NCI-H2029 (cell line): ENCODE measurements at places on chromosomes 12 and 14.

GRCh38 chr12:111469401-111469800 is 63.7 kb downstream of the SH2B3 start:
- no peak for DNase-seq

GRCh38 chr12:53251477-53252348 is 16.4 kb upstream of the ESPL1 start:
- DNase-seq = peak; percentile 76

GRCh38 chr12:57166971-57167371 is 19.6 kb upstream of the LRP1-AS start:
- no peak for DNase-seq

DNA sequence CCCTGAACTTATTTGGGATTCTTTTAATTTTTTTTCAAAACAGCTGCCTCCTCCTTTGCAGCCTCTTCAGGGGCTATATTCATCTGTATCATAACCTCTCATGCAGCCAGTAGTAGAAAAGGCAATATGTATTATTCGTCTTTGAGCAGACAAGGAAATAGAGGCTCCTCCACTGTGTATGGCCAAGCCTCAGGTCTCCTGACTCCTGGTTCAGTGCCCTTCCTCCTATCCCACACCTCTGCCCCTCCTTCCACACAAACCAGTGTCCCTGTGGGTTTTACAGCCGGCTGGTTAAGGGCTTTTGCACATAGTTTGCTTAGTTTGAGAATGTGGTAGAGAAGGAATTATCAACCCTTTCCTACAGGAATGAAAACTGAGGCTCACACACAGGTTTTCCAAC is 8.8 kb upstream of the ACVRL1 start:
- DNase-seq = no peak

DNA sequence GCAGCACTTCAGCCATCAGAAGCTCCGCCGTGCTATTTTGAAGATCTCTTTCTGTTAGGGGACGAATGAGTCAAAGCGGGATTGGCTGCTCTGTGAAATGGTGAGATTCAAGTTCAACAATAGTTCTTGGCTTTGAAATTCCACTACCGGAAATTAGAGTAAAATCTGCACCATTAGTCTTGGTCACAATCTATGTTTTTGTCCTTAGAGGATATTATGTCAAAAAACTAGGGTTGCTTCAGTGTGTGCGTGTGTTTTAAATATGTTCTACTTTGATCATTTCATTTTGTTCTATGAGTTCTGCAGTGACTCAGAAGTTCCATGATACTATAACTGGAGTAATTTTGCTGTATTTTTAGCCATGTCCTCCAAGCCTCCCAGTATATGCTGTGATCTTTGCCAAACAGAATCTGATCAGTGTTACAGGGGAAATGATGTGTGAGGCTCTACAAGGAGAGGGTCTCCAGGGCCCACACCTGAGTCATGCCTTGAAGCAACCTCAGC is 22.6 kb downstream of the GPHB5 start:
- DNase-seq = no peak

GRCh38 chr14:100649173-100649519 is 61.9 kb upstream of the BEGAIN start:
- DNase-seq = no peak

- DNase-seq = peak; percentile 6
These were observed 9.7 kb downstream of the SLC25A47 start for GRCh38 chr14:100332797-100333196.

DNA sequence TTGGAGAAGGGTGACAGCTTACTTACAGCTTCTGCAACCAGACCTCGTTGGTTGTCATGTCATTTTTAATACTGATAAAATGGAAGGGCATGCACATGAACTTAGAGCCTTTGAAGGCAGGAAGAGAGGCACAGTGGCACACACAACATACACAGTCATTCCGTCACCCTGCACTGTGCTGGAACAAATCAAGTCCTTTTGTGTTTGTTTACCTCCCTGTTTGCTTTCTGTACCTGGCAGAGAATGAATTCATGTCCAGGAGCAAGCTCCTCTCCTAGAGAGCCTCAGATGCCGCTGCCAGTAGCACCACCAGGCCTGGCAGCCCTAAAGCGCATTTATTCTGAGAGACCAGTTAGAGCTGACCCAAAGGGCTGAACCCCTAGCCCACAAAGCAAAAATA is 460.3 kb downstream of the EGLN3 start:
- peak; percentile 85 for DNase-seq

DNA sequence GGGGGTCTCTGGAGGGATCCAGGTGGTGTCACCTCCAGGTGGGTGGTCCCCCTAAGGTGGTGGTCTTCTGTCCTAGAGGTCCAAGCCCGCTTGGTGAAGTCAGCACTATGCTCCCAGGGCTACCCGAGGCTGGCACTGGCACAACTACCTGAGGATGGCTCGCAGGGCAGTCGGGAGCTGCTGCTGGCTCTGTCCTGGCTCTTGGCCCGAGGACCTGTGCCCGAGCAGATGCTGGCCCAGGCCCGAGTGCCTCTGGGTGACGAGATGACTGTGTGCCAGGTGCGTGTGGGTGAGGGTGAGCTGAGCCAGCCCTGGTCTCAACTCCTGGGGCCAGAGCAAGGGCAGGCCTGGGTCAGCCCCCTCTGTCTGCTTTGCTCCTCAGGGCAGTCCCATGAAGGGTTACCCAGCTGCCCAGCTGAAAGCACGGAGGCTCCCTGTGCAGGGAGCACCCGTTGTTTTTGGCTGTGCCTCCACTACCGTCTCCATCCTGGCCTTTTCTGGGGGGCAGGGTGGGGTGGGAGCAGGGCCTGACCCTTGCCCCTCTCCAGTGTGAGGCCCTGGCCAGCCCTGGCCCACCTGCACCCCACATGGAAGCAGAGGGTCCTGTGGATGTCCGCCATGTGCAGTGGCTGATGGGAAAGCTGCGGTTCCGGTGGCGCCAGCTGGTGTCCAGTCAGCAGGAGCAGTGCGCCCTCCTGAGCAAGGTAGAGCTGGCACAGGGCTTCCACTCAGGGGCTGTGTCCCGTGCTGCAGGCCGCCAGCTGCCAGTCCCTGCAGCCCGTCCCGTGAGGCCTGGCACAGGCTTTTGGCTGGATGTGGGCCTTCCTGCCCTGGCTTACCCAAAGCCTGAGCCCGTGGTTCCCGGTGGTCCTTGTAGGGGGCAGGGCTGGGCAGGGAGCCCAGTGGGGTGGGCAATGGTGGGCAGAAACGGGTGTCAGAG is 1.3 kb downstream of the TEDC1 start:
- no peak for DNase-seq

GRCh38 chr14:92154283-92154942 is 32.6 kb downstream of the CPSF2 start:
- DNase-seq = no peak

DNA sequence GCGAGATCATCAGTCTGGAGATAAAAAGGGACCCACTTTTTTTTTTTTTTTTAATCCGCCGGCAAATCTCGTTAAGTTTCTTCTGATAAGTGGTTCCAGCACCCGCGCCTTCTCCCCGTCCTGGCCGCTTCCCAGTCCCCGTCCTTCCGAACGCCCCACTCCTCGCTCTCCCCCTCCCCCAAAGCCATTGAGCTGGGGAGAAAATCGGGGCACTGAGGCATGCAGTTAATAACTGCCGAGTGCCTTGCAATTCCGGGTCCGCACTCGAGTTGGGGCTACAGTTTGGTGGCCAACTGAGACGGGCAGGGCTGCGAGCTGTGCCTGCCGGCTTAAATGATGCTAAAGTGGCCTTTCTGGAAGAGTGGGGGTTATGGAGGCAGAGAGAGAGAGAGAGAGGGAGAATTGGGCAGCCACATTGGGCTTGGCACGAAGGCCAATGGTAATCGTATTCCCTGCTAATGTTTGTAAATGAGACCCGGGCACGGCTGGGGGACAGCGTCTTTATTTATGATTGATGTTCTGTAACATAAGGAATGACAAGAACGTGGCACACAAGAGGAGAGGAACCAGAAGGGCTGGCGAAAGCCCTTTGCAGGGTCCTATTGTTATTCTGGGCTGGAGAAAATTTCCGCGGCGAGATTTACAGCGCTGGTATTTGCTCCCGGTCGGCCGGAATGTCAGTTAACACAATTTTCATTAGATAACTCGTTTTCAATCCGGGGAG is 115.4 kb upstream of the MYL2 start:
- DNase-seq = no peak

DNA sequence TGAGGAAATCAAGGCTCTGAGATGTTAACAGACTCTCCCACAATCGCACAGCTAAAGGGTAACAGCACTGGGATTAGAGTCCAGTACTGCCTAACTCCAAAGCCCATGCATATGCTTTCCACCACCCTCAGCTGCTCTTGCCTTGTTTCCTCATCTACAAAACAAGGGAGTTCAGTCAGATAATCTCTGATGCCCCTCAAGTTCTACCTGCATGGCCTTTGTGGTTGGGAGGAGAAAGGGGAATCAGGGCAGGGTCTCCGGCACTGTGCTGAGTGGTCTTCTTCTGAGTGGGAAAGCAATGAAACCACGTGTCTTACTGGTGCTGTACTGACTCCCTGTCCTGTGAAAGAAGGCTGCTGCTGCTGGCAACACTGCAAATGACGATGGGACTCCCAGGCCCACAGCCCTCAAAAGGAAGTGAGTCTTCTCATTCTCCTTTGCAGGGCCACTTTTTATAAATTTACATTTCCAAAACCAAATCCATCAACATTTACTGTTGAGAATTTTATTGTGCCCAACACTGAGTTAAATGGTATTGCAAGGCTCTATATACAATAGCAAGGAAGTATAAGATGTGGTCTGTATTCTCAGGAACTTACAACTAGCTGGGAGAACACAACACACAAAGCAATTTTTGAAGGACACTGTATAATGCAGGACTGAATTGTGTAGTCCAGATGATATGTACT is 19.7 kb upstream of the DUSP16 start:
- no peak for DNase-seq

- DNase-seq = peak; percentile 11
These were observed 22.8 kb upstream of the MMP17 start for GRCh38 chr12:131805421-131805820.

DNA sequence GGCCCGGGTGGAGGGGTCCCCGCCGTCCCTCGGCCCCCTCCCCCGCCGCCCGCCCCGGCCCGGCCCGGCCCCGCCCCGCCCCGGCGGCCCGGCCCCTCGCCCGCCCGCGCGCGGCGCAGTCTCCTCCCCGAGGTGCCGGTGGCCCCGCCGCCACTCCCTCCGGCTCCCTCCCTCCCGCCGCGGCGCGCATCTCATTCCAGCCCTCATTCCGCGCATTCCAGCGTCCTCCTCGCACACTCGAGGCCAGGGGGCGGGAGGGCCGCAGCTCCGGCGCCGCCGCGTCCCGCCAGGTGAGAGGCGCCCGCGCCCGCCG is at the start of gene TEAD4:
TEAD4 (plus strand) TSS at position 206 of the 313 bp plus-strand sequence.
- DNase-seq = peak; percentile 50

- no peak for DNase-seq
These were observed 64.1 kb downstream of the ANO4 start for GRCh38 chr12:100858656-100859055.

- no peak for DNase-seq
These were observed 189.0 kb downstream of the AACS start for GRCh38 chr12:125254236-125254635.

GRCh38 chr14:24388474-24389179 is 10.2 kb upstream of the NYNRIN start:
- DNase-seq = no peak

- no peak for DNase-seq
These were observed 76.2 kb downstream of the PDZRN4 start for GRCh38 chr12:41264281-41264680.

DNA sequence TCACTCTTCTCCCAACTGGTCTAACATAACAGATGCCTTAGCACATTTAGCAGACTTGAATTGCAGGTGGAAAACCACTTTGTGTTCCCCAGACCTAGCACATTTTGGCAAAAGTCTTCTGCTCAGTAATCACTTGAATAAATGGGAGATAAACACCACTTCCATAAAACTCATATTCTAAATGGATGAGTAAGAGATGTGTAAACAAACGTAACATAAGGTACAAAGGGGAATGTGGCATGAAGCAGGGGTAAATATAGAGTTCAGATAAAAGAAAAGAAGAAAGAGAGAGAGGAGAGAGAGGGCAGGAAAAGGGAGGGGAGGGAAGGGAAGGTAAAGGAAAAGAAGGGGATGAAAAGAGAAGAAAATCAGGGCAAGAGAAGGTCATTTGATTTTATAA is 17.0 kb upstream of the KERA start:
- peak; percentile 9 for DNase-seq
